ENCODE measurements at places on chromosomes 7 and 10.

DNA sequence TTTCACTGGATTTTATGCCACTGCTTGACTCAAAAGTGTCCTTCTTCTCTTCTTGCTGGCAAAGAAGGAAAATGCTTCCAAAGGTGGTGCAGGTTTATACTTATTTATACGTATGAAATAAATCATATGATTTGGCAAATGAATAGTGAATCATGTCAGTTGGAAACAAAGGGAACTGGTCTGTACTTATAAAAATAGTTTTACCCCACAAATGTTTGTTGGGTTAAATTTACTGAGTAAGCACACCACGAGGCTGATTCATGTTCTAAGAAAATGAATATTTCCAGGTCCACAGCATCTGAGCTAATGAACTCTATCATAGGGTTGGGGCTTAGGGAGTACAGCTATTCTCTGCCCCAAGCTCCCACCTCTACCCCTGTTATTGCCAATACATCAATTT is 232.2 kb downstream of the TRIL start:
- DNase-seq = no peak

DNA sequence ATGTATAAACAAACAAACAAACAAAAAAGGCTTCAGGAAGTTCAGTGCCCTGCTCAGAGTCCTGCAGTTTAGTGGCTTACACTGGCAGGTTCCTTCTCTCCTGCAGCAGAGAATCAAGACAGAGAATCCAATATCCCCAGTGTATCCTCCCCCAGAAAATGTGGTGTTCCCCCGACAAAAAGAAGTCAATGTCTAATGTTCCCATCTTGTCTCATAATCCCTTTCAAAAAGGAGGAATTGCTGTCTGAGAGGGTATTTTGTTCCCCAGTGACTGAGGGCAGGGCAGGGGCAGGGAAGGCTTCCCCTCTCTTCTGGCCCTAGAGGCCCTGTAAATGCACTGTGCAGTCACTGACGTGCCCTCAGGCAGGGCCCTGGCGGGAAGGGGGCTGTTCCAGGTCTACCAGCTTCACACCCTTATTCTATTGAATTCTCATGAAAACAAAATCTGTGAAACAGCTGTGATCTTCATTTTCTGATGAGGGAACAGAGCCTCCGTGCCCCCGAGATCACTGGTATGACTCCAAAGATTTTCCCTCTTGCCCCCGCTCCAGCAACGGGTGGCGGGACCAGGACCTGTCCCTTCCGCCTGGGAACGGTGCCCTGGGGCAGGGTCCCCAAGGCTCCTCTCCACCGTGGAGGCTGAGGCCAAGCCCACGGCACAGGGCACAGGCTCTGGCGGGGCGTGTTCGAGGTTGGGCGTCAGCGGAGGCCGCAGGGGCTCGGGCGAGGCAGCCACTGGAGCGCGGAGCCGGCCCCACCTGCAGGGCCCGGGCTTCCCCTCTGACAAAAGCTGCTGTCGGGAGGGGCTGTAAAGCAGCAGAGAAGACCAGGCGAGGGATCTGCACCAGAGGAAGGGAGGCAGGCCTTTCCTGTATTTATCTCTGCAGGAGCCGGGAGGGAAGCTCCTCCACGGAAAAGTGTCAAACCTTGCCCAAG is 13.4 kb upstream of the WDFY4 start:
- no peak for DNase-seq

- no peak for DNase-seq
These were observed 102.2 kb upstream of the RET start for GRCh38 chr10:42974693-42975002.

GRCh38 chr7:45072131-45073030 is 16.4 kb downstream of the NACAD start:
- no peak for DNase-seq

DNA sequence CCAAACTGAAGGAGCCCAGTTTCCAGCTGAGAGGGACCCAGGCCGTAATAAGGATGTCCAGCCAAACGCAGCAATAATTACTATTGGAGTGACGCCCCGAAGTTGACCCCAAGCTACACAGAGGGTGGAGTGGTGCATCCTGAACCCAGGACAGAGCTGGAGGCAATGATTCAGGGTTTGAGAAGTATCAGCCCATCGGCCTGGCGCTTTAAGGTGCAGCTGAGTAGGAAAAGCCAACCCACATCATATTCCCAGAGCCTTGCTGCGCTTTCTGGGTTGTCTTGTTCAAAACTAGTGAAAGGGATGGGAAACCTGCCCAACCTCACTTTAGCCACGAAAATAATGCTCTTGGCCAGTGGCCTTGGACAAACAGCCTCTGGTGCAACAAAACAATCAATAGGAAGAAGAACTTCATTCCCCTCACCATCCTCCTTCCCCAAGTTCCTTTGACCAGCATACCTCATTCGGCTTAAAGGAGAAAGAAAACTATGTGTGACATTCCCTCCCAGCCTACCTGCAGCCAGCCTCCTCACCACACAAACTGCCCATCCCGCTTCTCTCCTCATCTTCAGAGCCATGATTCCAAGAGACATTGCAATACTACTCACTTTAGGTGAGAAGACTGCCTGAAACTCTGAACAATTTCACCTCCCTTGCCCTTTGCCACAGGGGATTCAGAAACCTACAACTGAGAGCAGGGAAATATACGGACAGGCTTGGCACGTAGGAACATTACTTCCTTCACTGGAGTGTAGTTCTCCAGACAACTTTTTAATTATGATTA is 217.2 kb upstream of the MKLN1 start:
- DNase-seq = no peak

DNA sequence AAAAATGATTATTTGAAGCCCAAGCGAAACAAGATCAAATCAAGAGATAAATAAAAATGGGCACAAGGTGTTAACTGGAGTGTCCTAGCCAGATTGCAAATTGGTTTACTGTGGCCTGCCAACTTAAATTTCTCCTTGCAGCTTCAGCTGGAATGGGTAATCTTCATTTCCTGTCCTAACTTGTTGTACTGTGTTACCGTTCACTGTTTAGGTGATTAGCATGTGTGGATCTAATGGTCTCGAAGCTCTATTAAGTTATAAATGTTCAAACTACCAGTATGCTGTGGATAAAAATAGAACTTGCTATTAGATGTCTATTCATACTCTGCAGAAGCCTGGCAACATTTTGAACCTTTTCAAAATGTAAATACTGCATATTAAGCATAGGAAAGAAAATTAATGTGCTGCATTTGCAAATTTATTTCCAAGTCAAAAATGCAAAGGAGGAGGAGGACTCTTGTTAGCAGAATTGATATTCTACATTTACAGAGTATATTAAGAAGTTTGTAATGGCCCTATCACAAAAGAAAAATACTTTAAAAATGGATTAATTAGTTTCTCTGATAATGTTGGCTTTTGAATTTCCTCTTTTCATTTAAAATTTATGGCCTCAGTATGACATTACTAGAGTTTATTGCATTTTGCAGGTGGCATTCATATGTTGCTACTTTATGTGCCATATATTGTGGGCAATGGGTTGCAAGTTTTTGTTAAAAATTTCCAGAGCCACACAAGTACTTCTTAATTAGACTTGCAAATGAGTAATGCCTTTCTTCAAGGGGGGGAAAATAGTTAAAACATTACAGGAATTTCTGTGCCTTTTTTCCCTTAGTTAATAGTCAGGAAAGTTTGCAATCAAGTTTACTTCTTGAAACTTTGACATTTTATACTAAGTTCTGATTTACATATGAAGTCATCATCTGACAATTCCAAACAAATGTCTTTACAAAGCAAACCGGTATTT is 92.1 kb downstream of the CABCOCO1 start:
- DNase-seq = no peak

DNA sequence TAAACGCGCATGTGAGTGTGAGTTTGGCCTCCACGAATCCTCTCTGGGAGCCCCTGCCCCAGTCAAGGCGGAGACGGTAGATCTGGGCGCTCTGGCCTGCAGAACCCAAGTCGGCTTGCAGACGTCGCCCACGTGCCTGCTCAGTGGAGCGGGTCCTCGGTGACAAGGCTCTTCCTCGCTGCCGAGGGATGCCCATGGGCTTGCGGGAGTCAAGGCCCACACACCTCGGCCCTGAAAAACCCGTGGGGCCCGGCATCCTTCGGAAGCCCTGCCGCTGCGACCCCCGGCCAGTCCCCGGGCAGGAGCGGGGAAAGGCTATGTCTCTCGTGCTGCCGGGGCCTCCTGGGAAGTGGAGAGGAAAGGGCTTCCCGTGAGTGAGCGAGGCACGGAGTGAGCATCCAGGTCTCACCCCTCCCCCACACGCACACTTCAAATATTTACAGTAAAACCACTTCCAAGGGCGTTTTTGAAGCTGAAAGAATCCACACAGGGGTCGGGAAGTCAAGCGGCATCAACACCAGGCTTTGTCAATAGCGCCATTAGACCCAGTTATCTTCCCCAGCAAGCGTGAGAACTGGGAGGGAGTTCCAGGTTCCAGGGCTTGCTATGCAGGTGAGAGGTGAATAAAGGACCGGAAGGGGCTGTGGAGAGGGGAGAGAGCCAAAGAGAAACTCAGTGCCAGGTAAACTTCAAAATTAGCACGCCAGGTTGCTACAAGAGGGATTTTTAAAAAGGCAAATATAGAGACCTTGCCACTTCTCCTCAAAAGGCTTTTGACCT is 1.1 kb upstream of the MNX1 start:
- DNase-seq = no peak

All from stimulated activated CD8-positive, alpha-beta memory T cell treated with anti-CD3 and anti-CD28 coated beads, Interleukin-7, amount 100 ng/mL, for 1 hour (primary cell).